Fibroblast of skin of abdomen (primary cell): ENCODE measurements at places on chromosomes 2 and 18.
A peak's percentile ranks its signal among the peaks of the same experiment; 100 is the strongest.

DNA sequence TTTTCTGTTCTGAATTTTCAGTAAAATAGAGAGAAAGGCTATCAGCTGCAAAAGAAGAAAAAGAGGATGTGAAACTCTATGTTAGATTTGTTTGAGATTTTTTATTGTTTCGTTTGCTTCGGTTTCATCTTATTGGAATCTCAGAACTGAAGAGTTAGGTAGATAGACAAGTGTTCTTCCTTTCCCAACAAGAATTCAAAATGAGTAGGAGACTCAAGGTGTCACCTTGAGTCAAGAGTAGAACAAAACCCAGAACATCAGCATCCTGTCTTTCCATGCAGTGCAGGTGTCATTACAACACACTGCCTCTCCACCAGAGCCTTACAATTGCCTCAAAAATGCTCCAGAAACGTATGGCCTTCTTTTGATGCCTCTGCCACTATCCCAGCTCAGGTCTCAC, 21.1 kb downstream of the NBAS start:
- DNase-seq, result no peak

- DNase-seq, result no peak
Observed at GRCh38 chr18:34028324-34028723, 196.4 kb downstream of the NOL4 start.

DNA sequence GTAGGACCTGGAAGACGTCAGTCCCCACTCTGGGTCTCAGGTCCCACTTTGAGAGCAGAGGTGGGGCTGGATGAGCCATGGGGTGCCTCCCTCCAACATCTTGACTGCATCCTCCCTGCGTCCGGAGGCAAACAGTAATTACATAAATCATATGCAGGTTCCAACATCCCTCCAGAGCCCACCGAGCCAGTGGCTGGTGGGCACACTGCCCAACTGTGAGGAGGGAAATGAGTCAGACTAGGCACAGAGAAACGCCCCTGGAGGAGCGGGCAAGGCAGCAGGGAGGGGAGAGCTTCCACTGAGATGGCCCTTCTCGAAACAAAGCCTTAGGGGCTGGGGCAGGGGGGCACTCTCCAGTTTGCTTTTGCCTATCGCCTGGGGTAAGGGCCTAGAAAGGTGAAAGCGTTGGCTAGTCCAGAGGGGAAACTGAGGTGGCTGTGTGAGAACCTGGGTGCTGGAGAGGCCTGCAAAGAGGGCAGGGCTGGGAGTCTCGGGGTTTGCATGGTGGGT, 168.2 kb upstream of the MYCN start:
- no peak for DNase-seq

DNA sequence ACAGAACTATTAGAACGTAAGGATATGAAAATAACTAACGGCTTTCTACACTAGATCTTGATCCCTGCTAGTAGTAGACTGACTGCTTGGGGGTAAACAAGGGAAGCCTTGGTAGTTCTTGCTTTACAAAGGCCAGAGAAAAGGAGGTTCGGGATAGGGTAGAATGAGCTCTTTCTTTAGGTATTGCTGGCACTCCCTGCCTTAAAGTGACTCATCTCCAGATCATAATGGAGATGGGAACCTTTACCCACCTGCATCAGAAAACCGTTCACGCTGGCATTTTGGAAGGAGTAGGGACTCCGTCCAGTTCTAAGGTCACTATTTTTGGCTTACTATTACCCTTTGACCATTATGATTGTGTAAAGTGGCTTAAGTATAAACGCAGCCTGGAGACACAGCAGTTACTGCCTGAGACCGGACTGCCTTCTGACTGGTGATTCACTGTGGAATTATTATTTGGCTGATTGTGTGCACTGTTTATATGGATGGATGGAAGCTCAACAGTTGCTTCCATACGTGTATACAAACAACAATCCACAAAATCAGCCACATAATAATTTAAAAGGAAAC, 482.5 kb downstream of the STK39 start:
- DNase-seq, result no peak

- peak; percentile 24 for DNase-seq
Observed at GRCh38 chr2:21930226-21930625, 806.5 kb downstream of the TDRD15 start.

DNA sequence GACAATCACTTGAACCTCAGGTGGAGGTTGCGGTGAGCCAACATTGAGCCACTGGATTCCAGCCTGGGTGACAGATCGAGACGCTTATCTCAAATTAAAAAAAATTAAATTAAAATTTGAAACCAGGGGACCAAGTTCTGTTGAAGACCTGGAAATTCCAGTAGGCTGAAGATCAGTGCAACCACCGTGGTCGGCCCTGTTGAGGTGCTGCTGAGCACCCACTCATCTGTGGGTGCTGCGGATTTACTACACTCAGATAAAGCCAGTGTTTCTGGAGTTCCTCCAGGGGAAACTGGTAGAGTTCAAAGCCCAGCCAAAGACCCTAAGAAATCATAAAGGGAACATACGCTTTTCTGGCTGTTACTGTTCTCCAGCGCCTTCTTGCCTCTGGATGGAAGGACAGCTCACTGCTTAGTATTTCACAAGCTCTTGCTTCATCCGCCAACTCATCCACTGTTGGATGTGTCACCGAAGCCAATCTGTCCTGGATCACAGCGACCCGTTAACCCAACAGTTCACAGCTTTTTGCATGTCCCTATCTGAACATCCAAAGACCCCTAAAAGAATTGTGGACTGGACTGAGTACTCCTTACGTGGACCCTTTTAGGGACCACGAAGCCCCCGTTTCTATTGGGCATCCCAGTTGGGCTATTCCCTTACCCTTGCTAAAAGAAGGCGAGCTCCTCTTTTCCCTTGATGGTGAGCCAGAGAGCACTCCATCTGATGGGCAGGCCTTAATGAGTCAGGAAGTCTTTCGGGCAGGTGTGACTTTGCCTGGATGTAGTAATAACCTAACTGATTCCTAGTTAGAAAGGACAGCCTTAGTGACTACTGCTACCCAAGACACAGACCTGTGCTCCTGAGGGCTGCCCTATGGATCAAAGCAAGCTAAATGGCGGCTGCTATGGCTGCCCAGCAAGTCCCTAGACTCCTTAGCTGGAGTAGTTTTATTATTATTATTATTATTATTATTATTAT, 6.0 kb upstream of the ALPP start:
- no peak for DNase-seq

DNA sequence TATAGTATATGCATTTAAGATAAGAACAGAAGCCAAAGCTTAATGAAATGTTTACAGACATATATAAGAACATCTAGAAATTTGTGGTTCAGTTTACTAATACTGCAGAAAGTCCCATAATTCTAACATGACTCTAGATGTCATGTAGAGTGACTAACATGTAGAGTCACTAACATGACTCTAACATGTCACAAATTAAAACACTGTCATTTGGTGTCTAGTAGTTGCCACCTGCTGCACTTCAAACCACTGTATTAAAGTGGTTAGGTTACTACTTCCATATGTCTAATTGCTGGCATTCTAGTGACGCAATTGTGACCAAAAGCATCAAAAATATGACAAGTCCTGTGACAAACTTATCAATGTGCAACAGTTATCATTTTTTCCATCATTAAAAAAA, 100.2 kb upstream of the WDR75 start:
- DNase-seq, result no peak

- peak; percentile 20 for DNase-seq
Observed at GRCh38 chr18:71001597-71001996, 712.8 kb downstream of the SOCS6 start.
